ENCODE measurements at places on chromosomes 13 and 19. TPM values are rescaled to one million over a fixed set of nuclear protein-coding genes. Genes with fewer than 3 reads are reported as not detected.
A peak's percentile ranks its signal among the peaks of the same experiment; 100 is the strongest.

DNA sequence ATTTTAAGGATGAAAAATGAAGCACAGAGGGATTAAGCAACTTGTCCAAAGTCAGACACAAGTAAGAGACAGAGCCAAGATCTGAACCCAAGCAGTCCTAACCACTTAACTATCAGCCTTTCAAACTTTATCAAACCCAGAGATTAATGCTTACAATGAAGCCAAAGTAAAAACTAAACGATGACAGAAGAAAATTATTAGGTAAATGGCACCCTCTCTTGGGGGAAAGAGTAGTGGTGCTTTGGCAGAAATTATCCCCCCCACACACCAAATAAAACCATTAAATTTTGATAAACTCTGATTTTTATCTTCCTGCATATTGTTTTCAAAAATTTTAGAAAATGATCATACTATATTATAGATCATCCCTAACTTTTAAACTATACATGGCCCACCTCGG, 329.2 kb downstream of the SLC7A1 start:
- H3K27ac ChIP-seq: no peak overlapping the region
- H3K36me3 ChIP-seq: peaks cover 7% of the 10 kb centered on the region
- DNase-seq: no peak
- no peaks in the 10 kb centered on the region for H3K4me1 ChIP-seq

GRCh38 chr13:107210723-107211030, 642.7 kb upstream of the ARGLU1 start:
- no peaks in the 10 kb centered on the region for H3K36me3 ChIP-seq
- peaks cover 3% of the 10 kb centered on the region for H3K27me3 ChIP-seq
- no peak overlapping the region for H3K27ac ChIP-seq

GRCh38 chr13:113393226-113393562, 29.3 kb upstream of the GRTP1 start:
- H3K4me3 ChIP-seq: peak overlapping the region; percentile 84
- H3K4me1 ChIP-seq: peaks cover 6% of the 10 kb centered on the region
- DNase-seq: no peak
- no peaks in the 10 kb centered on the region for H3K36me3 ChIP-seq
- H3K27me3 ChIP-seq: no peaks in the 10 kb centered on the region

Gene IGSF23
- total RNA-seq: not detected

DNA sequence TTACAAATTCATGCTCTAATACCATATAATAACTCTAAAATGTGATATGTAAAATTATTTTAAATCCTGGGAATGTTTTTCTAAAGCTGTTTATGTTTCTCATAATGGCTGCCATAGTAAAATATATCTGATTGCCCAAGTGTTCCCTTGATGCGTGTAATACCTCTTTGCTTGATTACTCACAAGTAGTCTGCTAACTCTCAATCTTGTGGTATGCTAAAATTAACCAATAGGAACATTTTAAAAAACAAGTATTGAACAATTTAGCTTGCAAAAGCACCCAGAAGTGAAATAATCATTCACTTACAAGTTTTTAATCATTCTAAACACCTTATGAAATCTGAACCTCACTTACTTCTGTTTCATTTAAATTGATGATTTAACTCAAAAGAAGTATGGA, 386.0 kb upstream of the ATXN8OS start:
- no peak overlapping the region for H3K27ac ChIP-seq
- H3K27me3 ChIP-seq: no peaks in the 10 kb centered on the region
- no peaks in the 10 kb centered on the region for H3K4me1 ChIP-seq
- no peak overlapping the region for H3K4me3 ChIP-seq
- no peaks in the 10 kb centered on the region for H3K36me3 ChIP-seq

Gene DAND5
- total RNA-seq: not detected

Gene GAPDHS
- not detected for total RNA-seq

GRCh38 chr19:41334793-41335192, 18.9 kb downstream of the TGFB1 start:
- H3K27me3 ChIP-seq: no peaks in the 10 kb centered on the region
- no peak for DNase-seq
- H3K27ac ChIP-seq: no peak overlapping the region
- H3K4me3 ChIP-seq: no peak overlapping the region

Gene ALKBH6
- total RNA-seq: 58.1 TPM

- H3K27me3 ChIP-seq: peaks cover 4% of the 10 kb centered on the region
- no peak for DNase-seq
- H3K27ac ChIP-seq: no peak overlapping the region
- H3K4me3 ChIP-seq: no peak overlapping the region
- no peaks in the 10 kb centered on the region for H3K4me1 ChIP-seq
These were observed 318.3 kb downstream of the IRS2 start for GRCh38 chr13:109468123-109468522.

- peaks cover 24% of the 10 kb centered on the region for H3K27me3 ChIP-seq
- no peak overlapping the region for H3K27ac ChIP-seq
- H3K4me1 ChIP-seq: peaks cover 2% of the 10 kb centered on the region
- no peak overlapping the region for H3K4me3 ChIP-seq
- H3K36me3 ChIP-seq: no peaks in the 10 kb centered on the region
These were observed 62.8 kb upstream of the WASF3 start for GRCh38 chr13:26494571-26495195.

DNA sequence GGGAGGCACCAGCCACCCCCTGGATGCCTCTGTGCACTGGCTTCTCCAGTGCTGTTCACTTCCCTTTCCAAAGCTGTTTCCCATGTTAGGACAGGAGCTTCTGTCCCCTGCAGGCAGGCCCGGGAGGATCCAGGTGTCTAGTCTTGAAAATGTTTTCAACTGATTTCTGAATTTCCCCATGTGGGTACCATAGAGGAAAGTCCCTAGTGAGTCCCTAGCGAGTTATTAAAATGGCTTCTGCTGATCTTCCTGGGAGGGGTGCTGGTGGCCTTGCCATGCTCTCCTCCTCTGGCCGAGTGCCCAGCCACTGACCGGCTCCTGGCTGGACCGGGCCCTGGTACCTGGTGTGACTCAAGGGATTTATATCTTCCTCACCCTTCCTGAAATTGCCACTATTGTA, 5.2 kb upstream of the ANKRD10 start:
- DNase-seq: no peak
- H3K27me3 ChIP-seq: peaks cover 10% of the 10 kb centered on the region
- no peak overlapping the region for H3K4me3 ChIP-seq
- H3K4me1 ChIP-seq: peaks cover 13% of the 10 kb centered on the region
- H3K27ac ChIP-seq: no peak overlapping the region
- H3K36me3 ChIP-seq: no peaks in the 10 kb centered on the region

DNA sequence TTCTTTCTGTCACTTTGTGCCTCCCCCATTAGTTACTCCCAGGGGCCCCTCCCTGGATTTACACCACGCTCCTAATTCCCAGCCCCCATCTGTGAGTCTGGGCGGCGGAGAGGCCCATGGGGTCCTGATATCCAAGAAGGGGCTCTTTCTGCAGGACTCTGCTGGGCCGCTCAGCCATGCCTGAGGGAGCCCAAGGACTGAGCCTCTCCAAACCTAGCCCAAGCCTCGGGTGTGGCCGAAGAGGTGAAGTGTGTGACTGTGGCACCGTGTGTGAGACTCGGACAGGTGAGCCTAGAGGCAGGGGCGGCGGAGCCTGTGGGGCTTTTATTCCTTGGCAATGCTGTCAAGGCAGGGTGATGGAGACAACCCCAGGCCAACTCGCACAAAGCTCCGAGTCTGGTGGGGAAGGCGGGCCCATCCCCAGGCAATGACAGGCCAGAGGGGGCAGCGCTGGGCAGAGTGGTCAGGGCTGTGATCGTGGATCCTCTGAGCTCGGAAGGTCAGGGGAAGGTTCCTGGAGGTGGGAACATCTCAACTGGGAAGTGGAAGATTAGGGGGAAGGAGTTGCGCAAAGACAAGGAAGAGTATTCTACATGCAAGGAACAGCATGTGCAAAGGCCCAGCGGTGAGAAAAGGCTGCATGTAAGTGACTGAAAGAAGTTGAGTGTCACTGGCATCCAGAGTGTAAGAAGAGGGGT, 1.6 kb downstream of the PLEKHG2 start:
- peaks cover 38% of the 10 kb centered on the region for H3K4me1 ChIP-seq
- peak overlapping the region; percentile 86 for H3K4me3 ChIP-seq
- no peak for DNase-seq
- H3K36me3 ChIP-seq: peaks cover 4% of the 10 kb centered on the region
- no peaks in the 10 kb centered on the region for H3K27me3 ChIP-seq
- H3K27ac ChIP-seq: peak overlapping the region; percentile 91

Gene MTIF3
- 80.7 TPM for total RNA-seq

Gene ZNF723
- total RNA-seq: not detected

GRCh38 chr19:28126135-28126898, 1086.6 kb downstream of the UQCRFS1 start:
- H3K27me3 ChIP-seq: peaks cover 13% of the 10 kb centered on the region
- no peak for DNase-seq
- no peaks in the 10 kb centered on the region for H3K4me1 ChIP-seq
- no peak overlapping the region for H3K27ac ChIP-seq
- H3K4me3 ChIP-seq: no peak overlapping the region

- peaks cover 3% of the 10 kb centered on the region for H3K4me1 ChIP-seq
- H3K4me3 ChIP-seq: no peak overlapping the region
- no peak overlapping the region for H3K27ac ChIP-seq
- H3K27me3 ChIP-seq: no peaks in the 10 kb centered on the region
- no peaks in the 10 kb centered on the region for H3K36me3 ChIP-seq
These were observed 119.3 kb upstream of the GJB6 start for GRCh38 chr13:20351281-20352022.

Gene KASH5
- not detected for total RNA-seq

GRCh38 chr13:86425170-86425815, 626.1 kb upstream of the SLITRK6 start:
- no peak overlapping the region for H3K4me3 ChIP-seq
- H3K27me3 ChIP-seq: no peaks in the 10 kb centered on the region
- no peaks in the 10 kb centered on the region for H3K36me3 ChIP-seq
- DNase-seq: no peak

Gene CGB5
- not detected for total RNA-seq

DNA sequence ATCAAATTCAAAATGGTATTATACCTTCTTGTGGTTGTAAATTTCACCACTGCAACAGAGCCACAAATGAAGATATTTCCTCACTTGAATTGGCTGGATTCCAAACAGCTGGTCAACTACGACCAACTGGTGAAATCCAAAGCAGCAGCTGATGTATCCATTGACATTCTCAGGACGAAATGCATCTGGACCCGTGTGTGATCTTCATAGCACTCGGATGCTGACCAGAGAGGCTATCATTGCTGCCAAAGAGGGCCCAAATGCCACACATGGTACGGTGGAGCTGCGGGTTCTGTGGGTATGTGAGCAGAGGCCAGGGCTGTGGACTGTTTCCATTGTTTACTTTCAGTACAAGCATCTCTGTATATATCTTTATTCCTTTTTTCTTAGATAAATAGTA, 25.6 kb upstream of the PCCA start:
- H3K27me3 ChIP-seq: peaks cover 14% of the 10 kb centered on the region
- peaks cover 6% of the 10 kb centered on the region for H3K4me1 ChIP-seq
- H3K36me3 ChIP-seq: no peaks in the 10 kb centered on the region
- no peak for DNase-seq

DNA sequence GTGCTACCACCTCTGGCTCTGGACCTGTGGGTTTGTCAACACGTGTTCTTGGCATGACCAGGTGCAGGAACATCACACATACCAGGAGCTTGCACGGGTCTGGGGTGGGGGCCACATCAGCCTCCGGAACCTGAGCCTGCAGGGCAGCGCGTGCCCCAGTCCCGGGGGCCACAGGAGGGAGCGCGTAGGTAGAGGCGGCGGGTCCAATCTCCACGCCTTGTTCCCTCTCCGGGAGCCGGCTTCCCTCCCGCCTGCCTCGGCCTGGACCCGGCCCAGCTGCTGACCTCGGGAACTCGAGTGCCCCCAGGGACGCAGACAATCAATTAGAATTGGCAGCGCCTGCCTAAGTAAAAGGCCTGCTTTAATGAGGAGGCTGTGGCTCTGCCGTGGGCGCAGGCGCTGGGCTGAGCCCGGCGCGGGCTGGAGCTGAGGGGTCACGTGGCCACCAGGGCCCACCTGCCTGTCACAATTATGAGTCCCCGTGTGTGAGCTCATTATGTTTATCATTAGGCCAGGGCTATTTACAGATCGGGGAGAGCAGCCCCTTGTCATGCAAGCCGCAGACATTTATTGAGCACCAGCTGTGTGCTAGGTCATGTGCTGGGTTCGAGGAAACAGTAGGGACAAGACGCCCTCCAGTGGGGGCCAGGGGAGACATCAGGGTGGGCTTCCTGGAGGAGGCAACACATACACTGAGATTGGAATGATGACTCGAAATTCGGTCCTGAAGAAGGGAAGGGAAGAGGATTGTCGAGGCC, 32.2 kb upstream of the TNFAIP8L1 start:
- H3K36me3 ChIP-seq: no peaks in the 10 kb centered on the region
- DNase-seq: no peak
- peaks cover 16% of the 10 kb centered on the region for H3K27me3 ChIP-seq
- H3K27ac ChIP-seq: no peak overlapping the region

DNA sequence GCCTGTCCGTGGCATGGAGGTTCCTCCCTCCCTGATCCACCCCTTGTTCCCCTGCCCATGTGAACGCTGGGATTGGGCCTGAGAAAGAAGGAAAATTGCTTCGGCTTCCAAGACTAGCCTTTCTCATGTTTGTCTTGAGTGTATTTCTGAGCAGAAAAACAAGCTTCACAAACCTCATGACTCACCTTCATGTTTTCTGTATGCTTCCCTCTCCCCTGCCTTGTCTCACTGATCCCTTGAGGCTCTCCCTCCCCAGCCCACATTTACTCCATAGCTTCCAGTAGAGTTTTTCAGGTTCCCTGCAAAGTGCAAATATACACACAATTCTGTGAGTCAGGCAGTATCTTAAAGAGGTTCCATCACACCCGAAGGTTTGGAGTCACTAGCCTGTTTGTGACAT, 572.4 kb downstream of the UQCRFS1 start:
- DNase-seq: no peak
- H3K4me3 ChIP-seq: no peak overlapping the region
- H3K36me3 ChIP-seq: no peaks in the 10 kb centered on the region
- no peaks in the 10 kb centered on the region for H3K4me1 ChIP-seq
- no peak overlapping the region for H3K27ac ChIP-seq

- peaks cover 59% of the 10 kb centered on the region for H3K4me1 ChIP-seq
- no peak for DNase-seq
- H3K27ac ChIP-seq: peak overlapping the region; percentile 3
- no peaks in the 10 kb centered on the region for H3K27me3 ChIP-seq
These were observed 31.0 kb downstream of the PPP1R37 start for GRCh38 chr19:45124021-45124420.

- no peaks in the 10 kb centered on the region for H3K27me3 ChIP-seq
- no peak overlapping the region for H3K4me3 ChIP-seq
- DNase-seq: no peak
These were observed 160.7 kb downstream of the LMO7 start for GRCh38 chr13:75796825-75797224.

Gene CEACAM5
- not detected for total RNA-seq

DNA sequence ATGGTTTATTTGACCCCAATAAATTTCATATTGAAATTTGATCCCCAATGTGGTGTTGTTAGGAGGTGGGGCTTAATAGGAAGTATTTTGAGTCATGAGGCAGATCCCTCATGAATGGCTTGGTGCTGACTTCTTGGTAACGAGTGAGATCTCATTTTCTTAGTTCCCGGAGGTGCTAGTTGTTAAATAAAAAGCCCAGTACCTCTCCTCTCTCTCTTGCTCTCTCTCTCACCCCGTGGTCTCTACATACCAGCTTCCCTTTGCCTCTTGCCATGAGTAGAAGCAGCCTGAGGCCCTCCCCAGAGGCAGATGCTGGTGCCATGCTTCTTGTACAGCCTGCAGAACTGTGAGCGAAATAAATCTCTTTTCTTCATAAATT, 39.4 kb upstream of the KATNAL1 start:
- H3K4me1 ChIP-seq: peaks cover 60% of the 10 kb centered on the region
- no peak for DNase-seq
- H3K27me3 ChIP-seq: no peaks in the 10 kb centered on the region
- H3K4me3 ChIP-seq: peak overlapping the region; percentile 71
- H3K27ac ChIP-seq: peak overlapping the region; percentile 75
- peaks cover 2% of the 10 kb centered on the region for H3K36me3 ChIP-seq

Gene CD79A
- total RNA-seq: 51.0 TPM

Gene GNG7
- total RNA-seq: 8.5 TPM

Gene IL17D
- total RNA-seq: 0.26 TPM
